Airway epithelial cell (primary cell): ENCODE measurements at places on chromosomes 3 and 15. TPM values are rescaled to one million over a fixed set of nuclear protein-coding genes. Genes with fewer than 3 reads are reported as not detected.

Gene RPP25
- total RNA-seq = 4.7 and 5.7 TPM in 2 replicates

Gene CELSR3
- total RNA-seq = 0.60 and 1.1 TPM in 2 replicates

Gene LRRN1
- total RNA-seq = 1.4 and 2.3 TPM in 2 replicates

Gene HGD
- total RNA-seq = 0.05 TPM in 1 of 2 replicates, not detected in the other

Gene SSUH2
- total RNA-seq = 0.09 and 0.35 TPM in 2 replicates

Gene APOD
- total RNA-seq = 5.6 and 10.8 TPM in 2 replicates

Gene RTP3
- total RNA-seq = not detected in 2 replicates

Gene GNAT1
- total RNA-seq = 0.35 TPM in 1 of 2 replicates, not detected in the other

Gene NR2E3
- not detected in 2 replicates for total RNA-seq

Gene CLDN11
- 2.8 and 3.0 TPM in 2 replicates for total RNA-seq

Gene SPG21
- total RNA-seq = 73.0 and 91.5 TPM in 2 replicates

Gene IQCF5
- not detected in 2 replicates for total RNA-seq

Gene SEMA3G
- 0.21 and 0.79 TPM in 2 replicates for total RNA-seq

Gene AMIGO3
- total RNA-seq = 0.19 and 0.42 TPM in 2 replicates

Gene CCDC71
- total RNA-seq = 37.9 and 42.0 TPM in 2 replicates
